ENCODE measurements at places on chromosomes 2 and 18. TPM values are rescaled to one million over a fixed set of nuclear protein-coding genes. Genes with fewer than 3 reads are reported as not detected.

The DQX1 gene
- not detected for total RNA-seq

The USP14 gene
- 13.2 TPM for total RNA-seq

The NT5C1B gene
- not detected for total RNA-seq

The YES1 gene
- 81.9 TPM for total RNA-seq

The ATP5MC3 gene
- 260 TPM for total RNA-seq

The SUCLG1 gene
- total RNA-seq: 49.6 TPM

The CPO gene
- 0.62 TPM for total RNA-seq

The LRP2 gene
- total RNA-seq: not detected

The UGT1A3 gene
- total RNA-seq: not detected

DNA sequence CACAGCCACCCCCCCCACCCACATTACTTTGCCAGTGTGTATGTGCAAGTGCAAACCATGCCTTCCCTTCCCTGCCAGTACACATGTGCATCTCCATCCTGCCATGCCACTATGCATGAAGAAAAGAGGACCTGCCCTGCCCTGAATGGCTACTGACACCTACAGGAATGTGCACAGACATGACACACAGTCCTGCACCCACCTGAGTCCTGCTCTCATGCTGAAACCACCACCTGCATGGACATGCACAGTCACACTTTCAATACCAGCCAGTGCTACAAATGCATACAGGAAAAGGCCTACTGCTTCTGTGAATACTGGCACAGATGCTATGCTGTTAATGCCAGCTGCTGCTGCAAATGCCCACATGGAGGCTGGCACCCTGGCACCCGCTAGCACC, 334.4 kb upstream of the DLGAP1 start:
- DNase-seq: no peak

- peak; percentile 62 for DNase-seq
Measured at GRCh38 chr2:181680937-181681811, 857 bp upstream of the NEUROD1 start.

DNA sequence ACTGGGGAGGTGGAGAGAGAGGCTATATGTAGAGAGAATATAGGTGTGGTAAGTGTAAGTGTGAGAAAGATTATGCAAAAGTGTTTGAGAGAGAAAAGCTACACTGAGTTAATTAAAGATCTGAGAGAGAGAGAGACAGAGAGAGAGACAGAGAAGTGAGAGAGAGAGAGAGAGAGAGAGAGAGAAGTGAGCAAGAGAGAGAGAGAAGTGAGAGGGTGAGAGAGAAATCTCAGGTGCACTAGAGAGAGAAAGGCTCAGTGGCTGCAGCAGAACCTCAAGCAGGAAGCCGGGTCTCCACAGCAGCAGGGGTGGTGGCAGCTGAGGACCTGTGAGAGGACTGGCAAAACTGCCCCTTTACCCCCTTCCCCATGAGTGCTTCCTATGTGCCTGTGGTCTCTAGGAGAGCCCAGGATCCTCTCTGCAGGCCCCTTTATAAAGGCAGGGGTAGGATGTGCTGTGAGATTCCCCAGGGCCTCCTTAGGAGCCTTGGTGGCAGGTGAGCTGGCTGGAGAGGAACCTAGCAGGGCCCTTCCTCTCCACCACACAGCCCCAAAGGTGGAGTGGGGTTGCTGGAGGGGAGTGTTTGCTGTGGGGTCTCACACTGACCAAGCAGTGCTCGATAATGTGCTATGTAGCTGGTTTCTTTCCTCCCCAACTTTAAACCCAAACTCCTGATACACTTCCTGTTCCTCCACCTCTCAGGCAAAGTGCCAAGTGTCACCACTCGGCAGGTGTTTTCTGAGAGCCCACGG, 52.6 kb downstream of the SLC4A5 start:
- no peak for DNase-seq

GRCh38 chr2:71210292-71210691, 16.6 kb downstream of the PAIP2B start:
- DNase-seq: no peak

DNA sequence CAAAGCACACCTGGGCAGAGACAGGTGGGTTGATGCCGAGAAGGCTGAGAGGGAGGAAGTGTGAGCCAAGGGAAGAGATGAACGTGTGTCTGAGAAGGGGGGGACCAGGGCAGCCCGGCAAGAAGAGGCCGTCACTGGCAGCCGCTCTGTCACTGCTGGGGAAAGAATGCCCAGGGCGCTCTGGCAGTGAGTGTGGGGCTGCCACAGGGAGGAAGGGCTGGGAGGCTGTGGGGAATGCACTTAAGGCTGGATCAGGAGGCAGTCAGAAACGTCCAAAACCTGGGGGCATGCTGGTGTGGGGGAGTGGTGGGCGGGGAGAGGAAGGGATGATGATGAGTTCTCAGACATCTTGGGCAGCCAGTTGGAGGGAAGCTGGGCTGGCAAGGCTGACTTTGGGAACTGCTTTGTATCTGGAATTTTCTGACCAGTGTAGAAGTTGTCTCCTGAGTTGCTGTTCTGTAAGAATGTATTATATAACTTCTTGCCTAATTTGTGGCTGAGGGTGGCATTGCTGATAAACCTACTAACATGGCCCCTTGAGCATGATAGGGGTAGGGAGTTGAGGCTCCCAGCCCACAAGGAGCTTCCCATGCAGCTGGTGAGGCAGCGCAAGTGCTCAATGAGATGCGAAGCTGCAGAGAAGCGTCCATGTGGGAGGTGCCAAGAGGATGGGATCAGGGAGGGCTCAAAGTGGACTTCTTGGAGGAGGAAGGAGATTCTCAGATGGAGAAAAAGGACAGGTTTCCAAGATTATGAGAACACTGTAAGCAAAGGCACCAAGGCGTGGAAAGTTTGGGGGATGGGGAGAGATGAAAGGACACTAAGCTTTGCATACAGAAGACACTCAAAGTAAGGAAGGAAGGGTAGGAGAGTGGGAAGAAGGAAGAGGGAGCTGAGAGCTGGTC, 185.1 kb upstream of the HAAO start:
- no peak for DNase-seq

- DNase-seq: no peak
Measured at GRCh38 chr2:161344692-161345091, 36.5 kb downstream of the PSMD14 start.

- no peak for DNase-seq
Measured at GRCh38 chr2:317501-318424, 29.9 kb upstream of the ALKAL2 start.

- no peak for DNase-seq
Measured at GRCh38 chr2:85755122-85756027, 1.6 kb downstream of the ATOH8 start.

GRCh38 chr2:24077535-24077877, 1.4 kb upstream of the SF3B6 start:
- DNase-seq: no peak

DNA sequence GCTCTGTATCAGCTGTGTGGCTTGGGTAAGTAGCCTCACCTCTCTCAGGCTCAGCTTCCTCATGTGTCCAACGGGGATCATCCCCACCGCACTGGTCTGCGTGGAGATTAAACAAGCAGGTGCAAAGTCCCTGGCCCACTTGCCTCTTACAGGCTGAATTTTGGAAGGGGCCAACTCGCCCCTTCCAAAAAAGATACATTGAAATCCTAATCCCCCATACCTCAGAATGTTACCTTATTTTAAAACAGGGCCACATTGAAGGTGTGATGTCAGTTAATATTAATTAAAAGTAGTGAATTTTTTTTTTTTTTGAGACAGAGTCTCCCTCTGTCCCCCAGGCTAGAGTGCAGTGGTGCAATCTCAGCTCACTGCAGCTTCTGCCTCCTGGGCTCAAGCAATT, 34.8 kb downstream of the TBC1D8 start:
- no peak for DNase-seq

GRCh38 chr2:240512109-240512485, 45.7 kb downstream of the ANKMY1 start:
- DNase-seq: no peak

DNA sequence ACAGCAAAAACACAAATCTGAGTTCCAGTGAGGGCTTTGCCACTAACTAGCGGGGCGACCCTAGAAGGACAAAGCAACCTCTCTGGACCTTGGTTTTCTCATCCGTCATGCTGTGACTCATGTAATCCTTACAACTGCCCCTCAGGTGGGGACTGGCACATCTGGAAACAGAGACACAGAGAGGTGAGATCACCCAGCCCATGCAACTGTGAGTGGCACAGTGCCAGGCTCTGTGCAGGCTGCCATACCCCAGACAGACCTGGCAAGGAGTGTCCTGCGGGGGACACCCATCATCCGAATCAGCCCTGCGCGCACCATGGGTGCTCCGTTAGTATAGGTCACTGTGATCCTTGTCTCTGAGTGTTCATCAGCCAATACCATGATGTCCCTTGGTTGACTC, 198.3 kb downstream of the SMAD7 start:
- DNase-seq: no peak

DNA sequence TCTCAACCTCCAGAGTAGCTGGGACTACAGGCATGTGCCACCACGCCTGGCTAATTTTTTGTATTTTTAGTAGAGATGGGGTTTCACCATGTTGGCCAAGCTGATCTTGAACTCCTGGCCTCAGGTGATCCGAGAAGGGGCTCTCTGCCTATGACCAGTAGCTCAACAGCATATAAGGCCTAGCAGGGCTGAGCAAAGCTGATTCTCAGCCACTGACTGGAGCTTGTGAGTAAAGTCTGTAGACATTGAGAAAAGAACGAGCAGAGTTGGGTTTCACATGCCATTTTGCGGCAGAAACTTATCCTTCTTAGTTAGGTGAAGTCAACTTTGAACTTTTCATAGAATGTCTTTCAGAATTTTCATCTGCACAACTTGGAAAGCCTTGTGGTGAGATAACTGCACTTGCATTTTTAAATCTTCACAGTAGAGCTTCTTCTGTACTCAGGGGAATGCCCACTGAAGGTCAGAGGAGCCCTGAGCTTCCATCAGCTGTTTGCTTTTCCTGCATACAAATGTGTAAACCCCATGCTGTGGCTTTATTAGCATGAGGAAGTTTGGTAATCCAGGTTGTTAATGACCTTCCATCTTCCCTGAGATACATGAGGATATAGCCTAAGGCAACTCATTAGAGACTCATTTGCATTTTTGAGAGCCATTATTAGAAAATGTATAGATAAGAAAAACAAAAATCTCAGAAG, 602.4 kb downstream of the METTL4 start:
- DNase-seq: no peak

DNA sequence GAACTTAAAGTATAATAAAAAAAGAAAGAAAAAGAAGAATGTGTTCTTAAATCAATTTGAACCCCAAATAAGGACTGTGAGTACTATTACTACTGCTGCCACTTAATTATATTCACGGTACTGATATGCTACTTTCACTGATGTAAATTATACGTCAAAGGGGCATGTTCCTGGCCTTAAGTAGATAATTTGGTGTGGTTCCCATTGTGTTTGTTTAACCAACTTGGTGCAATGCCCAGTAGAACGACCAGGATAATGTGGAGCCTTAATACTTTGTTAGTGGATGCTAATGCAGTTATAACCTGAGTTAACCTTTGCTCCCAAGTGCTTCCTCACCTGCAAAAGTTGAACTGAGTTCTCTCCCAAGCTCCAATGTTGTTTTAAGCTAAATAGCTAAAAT, 142.0 kb downstream of the NR4A2 start:
- no peak for DNase-seq

GRCh38 chr18:21303895-21304294, 61.9 kb downstream of the GREB1L start:
- DNase-seq: no peak

DNA sequence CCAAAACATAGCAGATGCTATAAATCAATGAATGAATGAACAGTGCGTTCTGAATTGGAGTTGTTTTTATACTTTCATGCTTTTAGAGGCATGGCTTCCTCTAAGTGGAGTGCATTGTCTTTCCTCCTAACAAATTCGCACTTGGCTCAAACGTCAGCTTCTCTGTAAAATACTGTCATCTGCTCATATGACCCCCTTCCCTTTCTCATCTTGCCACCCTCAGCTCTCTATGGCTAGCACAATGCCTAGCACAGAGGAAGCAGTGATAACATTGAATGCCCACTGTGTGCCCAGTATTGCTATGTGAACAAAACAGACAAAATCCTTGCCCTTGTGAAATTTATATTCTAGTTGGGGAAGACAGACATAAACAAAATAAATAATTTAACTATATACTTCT, 258.8 kb downstream of the MREG start:
- DNase-seq: no peak

- peak; percentile 90 for DNase-seq
Measured at GRCh38 chr2:190507135-190507534, 27.4 kb downstream of the NEMP2 start.

- no peak for DNase-seq
Measured at GRCh38 chr2:178886006-178886405, 78.8 kb upstream of the TTN start.

DNA sequence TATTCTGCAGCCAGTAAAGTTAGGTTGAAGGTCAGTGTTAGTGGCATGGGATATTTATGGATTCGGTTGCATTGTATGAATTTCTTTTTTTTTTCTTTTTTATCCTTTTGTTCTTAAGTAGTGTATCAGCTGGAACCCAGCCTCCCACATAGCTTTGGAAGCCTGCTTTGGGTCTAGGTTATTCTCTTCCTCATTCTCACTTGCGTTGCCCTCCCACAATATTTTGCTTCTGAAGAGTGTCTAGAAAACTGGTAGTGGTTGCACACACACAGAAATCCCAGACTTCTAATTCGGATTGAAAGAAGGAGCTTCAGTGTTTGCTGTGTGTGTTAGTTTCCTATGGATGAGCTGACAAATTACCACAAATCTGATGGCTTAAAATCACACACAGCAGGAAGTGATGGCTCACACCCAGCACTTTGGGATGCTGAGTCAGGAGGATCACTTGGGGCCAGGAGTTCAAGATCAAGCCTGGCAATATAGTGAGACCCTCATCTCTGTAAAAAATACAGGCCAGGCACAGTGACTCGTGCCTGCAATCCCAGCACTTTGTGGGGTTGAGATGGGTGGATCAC, 104.8 kb downstream of the ARL4C start:
- DNase-seq: no peak

GRCh38 chr2:238964544-238965067, 116.7 kb downstream of the TWIST2 start:
- DNase-seq: no peak

DNA sequence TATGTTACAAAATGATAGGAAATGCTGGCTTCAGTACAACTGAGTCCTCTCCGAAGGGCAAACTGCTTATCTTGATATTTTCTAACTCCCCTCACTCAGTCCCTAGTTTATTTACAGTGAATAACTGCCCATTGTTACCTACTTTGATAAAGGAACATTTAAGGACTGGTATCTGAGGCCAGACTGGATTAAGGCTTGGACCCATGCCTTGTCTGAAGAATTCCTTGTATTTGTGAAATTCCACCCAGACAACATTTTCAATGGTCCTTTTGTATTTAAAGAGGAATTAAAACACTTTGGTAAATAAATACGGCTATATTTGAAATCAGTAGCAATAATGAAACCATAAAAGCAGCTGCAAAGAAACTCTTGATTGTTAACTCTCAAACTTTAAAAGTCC, 58.3 kb downstream of the PELI1 start:
- DNase-seq: no peak
